ENCODE measurements at places on chromosomes 5 and 9. TPM values are rescaled to one million over a fixed set of nuclear protein-coding genes. Genes with fewer than 3 reads are reported as not detected.

Gene C5orf52
- total RNA-seq: not detected

Gene NUTM2G
- not detected for total RNA-seq

Gene PLPPR1
- total RNA-seq: not detected

Gene GABRP
- total RNA-seq: not detected

Gene CCL28
- not detected for total RNA-seq
